Epithelial cell of esophagus (primary cell): ENCODE measurements at places on chromosomes 1 and 21.

DNA sequence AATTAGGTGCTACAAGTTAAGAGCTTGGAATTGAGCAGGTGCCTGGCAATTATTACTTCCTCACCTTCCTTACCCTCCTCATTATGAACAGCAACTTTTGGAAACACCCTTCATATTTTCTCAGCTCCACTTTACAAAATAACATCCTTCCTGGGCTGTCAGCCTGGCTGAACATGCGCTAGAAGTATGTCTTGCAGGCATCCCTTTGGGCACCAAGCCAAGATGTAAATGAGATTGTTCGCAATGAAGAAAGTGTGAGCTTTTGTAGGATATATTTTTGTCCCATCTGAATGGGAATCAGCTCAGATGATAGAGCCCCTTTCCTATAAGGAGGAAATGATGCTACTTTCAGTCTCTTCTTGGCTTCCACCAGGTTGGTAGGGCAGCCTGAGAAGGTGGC lies 245.9 kb downstream of the KAZN start:
- DNase-seq = no peak

GRCh38 chr1:185561629-185562028 lies 172.6 kb upstream of the HMCN1 start:
- no peak for DNase-seq

- peak; percentile 68 for DNase-seq
Observed at GRCh38 chr1:181219938-181220337, 131.4 kb downstream of the IER5 start.

DNA sequence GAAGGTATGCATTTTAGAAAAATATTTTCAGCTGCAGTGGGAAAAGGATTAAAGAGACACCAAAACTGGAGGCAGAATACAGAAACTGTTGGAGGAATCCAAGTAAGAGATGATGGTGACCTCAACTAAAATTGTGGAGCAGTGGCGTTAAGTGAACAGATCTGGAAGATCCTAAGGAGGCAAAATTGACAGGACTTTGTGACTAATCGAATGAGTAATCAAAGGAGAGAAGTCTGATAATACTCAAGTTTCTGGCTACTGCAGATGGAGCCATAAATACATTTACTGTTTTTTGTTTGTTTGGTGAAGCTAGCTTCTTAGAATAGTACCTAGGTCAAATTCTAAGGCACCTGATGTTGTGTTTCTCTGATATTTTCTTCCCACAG lies 3.1 kb downstream of the CTBS start:
- peak; percentile 67 for DNase-seq

GRCh38 chr1:36542024-36542961 lies 59.6 kb upstream of the CSF3R start:
- DNase-seq = no peak

GRCh38 chr1:84442256-84442655 lies 36.8 kb upstream of the RPF1 start:
- DNase-seq = peak; percentile 91

DNA sequence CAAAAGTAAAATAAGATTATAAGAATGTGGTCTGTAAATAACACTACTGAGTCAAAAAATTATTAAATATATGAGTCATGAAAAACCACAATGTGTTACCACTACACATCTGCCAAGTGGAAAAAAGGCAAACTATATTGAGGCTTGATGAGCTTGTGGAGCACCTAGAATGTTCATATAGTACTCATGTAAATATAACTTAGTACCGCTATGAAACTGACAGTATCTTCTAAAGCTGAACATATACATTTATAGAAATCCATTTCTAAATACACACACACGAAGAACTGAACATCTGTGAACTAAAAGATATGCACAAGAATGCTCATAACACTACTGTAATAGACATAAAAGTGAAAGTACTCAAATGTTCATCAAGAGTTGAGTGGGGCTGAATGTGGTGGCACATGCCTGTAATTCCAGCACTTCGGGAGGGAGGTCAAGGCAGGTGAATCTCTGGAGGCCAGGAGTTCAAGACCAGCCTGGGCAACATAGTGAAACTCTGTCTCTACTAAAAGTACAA lies 18.5 kb upstream of the GBP3 start:
- peak; percentile 78 for DNase-seq

DNA sequence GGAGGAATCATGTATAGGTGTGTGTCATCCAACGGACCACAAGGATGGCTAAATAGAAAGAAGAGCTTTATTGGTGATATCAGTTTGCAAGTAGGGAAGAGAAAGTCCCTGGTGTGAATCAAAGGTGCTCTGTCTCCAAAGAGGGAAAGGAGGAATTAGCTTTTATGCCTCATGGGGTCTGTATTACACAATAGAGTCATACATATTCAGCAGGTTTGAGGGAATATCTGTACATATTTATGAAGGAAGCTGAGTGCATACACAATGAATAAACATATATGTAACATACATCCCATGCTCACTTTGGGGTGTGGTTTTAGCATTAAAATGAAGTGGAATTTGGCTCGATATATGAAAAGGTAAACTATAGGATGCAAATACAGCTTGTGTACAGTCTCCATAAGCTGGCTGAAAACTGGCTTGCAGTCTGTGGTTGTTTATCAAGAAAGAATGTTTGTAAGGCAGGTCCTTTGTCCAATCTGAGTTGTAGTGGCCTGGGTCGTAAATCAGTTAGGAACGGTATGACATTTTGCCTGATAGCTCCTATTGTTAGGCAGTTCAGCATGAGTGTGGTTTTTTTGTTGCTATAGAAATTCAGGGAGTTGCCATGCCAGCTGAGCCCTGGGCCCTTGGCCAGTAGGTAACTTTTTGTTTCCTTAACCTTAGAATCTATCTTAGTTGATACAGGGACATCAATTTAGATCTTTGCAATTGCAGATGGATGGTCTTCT lies 198.0 kb upstream of the ZP4 start:
- peak; percentile 4 for DNase-seq

- no peak for DNase-seq
Observed at GRCh38 chr1:240739139-240739538, 127.2 kb upstream of the GREM2 start.

DNA sequence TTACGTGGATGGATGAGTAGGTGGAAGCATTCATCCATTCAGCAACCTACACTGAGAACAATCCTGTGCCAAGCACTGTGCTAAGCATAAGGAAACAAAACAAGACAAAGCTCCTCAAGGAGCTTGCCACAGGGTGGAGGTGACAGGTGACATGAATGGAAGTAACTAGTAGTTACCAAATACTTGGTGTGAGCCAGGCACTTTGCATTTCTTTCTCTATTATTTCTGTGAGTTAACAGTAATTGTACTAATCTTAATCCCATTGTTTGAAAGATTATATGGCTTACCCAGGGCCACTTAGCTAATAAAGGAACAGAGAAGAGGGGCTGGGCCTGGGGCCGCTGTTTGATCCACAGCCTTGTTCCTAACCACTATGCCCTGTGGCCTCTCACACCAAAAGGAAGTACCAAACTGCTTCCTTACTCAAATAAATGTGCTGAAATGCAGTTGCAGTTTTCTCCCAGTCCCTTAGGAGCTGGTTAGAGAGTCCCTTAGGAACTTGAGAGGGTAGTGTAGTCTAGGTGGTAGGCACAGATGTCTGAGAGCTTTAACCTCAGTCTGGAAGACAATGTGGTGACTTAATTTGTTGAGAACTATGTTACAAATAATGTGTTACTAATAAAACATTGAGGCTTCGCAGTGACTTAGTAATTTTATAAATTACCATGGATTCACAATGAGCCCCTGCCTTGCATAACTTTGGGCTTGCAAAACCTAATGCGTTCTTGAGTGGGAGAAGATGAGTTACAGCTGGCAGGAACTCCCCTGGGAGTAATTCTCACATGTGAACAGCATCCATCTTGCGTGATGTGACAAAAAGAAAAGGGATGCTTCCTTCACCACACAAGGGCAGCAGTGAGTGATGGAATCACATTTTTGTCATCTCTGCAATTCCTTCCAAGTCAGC lies 69.8 kb downstream of the MPZL1 start:
- no peak for DNase-seq

DNA sequence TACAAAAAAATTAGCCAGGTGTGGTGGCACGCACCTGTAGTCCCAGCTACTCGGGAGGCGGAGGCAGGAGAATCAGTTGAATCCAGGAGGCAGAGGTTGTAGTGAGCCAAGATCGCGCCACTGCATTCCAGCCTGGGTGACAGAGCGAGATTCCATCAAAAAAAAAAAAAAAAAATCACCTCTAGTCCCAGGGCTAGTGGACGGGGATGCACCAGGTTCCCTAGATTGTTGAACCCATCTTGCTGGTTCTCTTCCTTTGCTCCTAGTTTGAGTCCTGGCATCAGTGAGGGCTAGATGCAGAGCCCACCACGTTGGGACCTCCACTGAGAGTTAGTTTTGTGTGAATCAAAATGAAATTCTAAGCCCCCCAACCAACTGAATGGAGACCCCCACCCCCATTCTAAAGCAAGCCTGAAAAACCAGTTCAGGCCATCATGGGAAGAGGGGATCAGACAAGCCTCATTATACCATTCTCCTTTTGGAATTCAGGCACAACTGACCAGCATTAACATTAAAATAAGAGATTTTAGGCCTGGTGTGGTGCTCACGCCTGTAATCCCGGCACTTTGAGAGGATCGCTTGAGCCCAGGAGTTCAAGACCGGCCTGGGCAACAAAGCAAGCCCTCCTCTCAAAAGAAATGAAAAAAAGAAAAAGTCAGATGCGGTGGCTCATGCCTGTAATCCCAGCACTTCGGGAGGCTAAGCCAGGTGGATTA lies 17.9 kb upstream of the L1TD1 start:
- no peak for DNase-seq

- peak; percentile 30 for DNase-seq
Observed at GRCh38 chr1:19762175-19762779, 37.4 kb downstream of the TMCO4 start.

GRCh38 chr1:50697440-50698421 lies 262.3 kb downstream of the FAF1 start:
- no peak for DNase-seq

- DNase-seq = no peak
Observed at GRCh38 chr1:182586380-182586779, 2.7 kb downstream of the RNASEL start.

- no peak for DNase-seq
Observed at GRCh38 chr1:87394513-87394912, 65.8 kb downstream of the LMO4 start.

- peak; percentile 75 for DNase-seq
Observed at GRCh38 chr1:95547005-95547404, 313.0 kb downstream of the RWDD3 start.

GRCh38 chr1:112849425-112850033 lies 106.5 kb downstream of the SLC16A1 start:
- peak; percentile 38 for DNase-seq

DNA sequence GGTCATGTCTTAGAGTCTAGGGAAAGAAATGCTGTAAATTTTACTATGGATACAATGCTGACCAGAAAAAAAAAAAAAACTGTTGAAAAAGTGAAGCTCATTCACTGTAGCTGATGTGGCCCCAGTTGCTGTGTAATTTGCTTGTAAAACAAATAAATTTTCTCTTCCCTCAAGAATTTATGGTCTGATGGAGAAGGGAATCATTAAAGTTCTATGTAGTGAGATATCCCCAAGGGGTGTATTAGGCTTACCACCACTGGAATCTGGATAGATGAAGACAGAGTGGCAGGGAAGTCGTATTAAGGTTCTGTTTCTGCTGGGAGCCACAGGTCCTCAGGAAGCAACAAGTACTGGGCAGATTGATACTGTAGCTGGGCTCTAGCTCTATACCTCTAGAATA lies 860.0 kb downstream of the LTN1 start:
- no peak for DNase-seq

DNA sequence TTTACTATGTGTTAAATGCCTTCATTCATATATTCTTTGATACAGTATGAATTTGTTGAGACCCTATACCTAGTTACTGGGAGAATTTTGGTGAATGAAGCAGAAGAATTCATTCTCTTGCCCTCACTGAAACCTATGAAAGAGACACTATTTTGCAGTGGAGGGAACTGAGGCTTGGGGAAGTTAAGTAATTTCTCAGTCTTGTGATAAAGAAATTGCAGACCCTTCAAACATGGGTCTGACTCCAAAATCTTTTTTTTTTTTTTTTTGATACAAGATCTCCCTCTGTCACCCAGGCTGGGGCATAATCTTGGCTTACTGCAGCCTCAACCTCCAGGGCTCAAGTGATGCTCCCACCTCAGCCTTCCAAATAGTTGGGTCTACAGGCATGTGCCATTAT lies 132.1 kb downstream of the DNM3 start:
- DNase-seq = no peak

DNA sequence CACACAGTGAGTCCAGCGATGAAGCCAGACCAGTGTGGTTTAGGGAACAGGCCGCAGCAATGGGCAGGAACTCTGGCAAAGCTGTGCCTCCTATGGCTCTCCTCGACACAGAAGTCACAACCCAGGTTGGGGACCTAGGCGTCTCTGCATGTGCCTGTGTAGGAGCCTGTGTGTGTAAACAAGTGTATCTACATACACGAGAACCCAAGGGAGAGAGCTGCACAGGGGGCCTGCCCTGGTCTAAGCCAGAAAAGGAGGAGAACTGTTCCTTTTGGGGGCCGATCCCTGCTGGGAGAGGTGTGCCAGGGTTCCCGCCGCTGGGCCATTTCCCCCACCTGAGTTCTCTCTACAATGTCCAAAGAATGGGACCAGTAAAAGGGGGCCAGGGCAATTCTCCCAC lies 56.0 kb downstream of the CD247 start:
- no peak for DNase-seq

GRCh38 chr1:114490274-114490693 lies 20.7 kb downstream of the TRIM33 start:
- DNase-seq = no peak

DNA sequence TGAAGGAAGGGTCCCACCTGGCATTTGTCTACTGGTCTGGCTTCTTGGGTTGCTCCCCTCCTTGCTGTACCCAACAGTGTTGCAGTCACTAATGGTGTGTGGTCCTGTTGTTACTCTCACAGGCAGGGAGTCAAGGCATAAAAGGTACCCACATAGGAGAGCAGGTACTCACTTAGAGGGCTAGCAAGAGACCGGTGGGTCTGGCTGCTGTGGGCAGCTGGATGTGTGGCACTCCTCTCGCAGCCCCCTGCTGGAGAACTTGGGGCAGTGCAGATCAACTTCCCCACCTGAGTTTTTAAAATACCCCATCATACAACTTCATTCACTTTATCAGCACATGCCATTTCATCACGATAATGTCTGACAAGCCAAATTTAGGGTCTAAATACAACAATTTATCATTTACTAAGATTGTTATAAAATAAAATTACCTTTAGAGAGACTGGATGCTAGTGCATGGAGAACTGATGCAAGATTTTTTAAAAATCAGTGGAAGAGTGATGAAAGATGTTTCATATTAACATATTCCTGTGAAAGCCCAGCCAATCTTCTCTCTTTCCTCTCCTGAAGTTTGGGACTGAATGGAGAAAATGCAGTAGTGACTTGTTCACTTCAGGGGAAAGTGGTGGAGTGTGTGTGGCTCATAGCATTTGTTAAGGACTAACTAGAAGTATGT lies 42.8 kb downstream of the ACP6 start:
- peak; percentile 50 for DNase-seq

GRCh38 chr21:35400233-35400939 lies 351.3 kb upstream of the RUNX1 start:
- DNase-seq = peak; percentile 88

GRCh38 chr1:230864441-230864840 lies 3.9 kb downstream of the C1orf198 start:
- DNase-seq = no peak

GRCh38 chr1:97136996-97137395 lies 415.4 kb downstream of the PTBP2 start:
- DNase-seq = no peak
